ENCODE measurements at places on chromosomes 3 and 15. TPM values are rescaled to one million over a fixed set of nuclear protein-coding genes. Genes with fewer than 3 reads are reported as not detected.

DNA sequence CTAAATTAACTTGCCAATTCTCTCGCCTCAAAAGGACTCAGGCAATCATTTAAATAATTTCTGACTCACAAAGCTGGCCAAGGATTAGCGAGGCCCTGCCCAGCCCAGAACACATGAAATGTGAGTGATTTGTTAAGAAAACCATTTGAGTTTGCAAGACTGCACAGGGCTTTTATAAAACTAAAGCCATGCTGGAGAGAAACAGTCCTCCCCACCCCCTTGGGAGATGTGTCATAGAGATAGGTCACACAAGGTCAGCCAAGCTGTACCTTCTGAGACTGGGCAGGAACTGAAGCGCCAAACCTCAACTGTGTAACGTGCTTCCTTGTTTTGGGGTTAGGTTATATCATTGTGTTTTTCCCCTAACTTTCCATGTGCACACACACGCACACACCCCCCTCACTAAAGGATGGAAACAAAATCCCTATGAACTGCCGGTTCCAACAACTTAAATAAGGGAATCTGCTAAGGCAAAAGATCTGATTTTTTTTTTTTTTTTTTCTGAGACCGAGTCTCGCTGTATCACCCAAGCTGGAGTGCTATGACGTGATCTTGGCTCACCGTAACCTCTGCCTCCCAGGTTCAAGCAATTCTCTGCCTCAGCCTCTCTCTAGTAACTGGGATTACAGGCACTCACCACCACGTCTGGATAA, 8.1 kb downstream of the SPATA12 start:
- H3K27ac ChIP-seq: peak overlapping the region; percentile 18
- H3K4me3 ChIP-seq: peak overlapping the region; percentile 20
- H3K36me3 ChIP-seq: no peaks in the 10 kb centered on the region
- DNase-seq: peak; percentile 85
- peaks cover 13% of the 10 kb centered on the region for H3K4me1 ChIP-seq
- H3K27me3 ChIP-seq: no peaks in the 10 kb centered on the region

GRCh38 chr3:127210654-127210943, 17.7 kb downstream of the PRR23E start:
- no peak overlapping the region for H3K27ac ChIP-seq
- H3K4me1 ChIP-seq: no peaks in the 10 kb centered on the region
- no peaks in the 10 kb centered on the region for H3K27me3 ChIP-seq
- H3K4me3 ChIP-seq: no peak overlapping the region

GRCh38 chr3:97763586-97764406, 762 bp upstream of the ARL6 start:
- no peaks in the 10 kb centered on the region for H3K27me3 ChIP-seq
- no peaks in the 10 kb centered on the region for H3K36me3 ChIP-seq
- H3K4me1 ChIP-seq: peaks cover 15% of the 10 kb centered on the region
- no peak for DNase-seq

- peaks cover 8% of the 10 kb centered on the region for H3K4me1 ChIP-seq
- H3K27ac ChIP-seq: no peak overlapping the region
- no peaks in the 10 kb centered on the region for H3K36me3 ChIP-seq
- no peak for DNase-seq
- no peaks in the 10 kb centered on the region for H3K27me3 ChIP-seq
- H3K4me3 ChIP-seq: no peak overlapping the region
Observed at GRCh38 chr15:88487178-88487795, 19.8 kb downstream of the MRPS11 start.

The UBR1 gene
- 35.5 TPM for total RNA-seq
